ENCODE measurements at places on chromosomes 1 and 21. TPM values are rescaled to one million over a fixed set of nuclear protein-coding genes. Genes with fewer than 3 reads are reported as not detected.

Gene TAS1R1
- not detected for total RNA-seq

Gene GPR52
- total RNA-seq = 0.89 TPM

Gene ABCG1
- total RNA-seq = 0.50 TPM

Gene SYTL1
- 0.11 TPM for total RNA-seq

Gene ACBD6
- total RNA-seq = 84.8 TPM

Gene MAN1A2
- 81.1 TPM for total RNA-seq

Gene IGSF8
- total RNA-seq = 32.0 TPM
